ENCODE measurements at places on chromosomes 7 and 10.

GRCh38 chr7:155948845-155949244 is 136.6 kb upstream of the SHH start:
- DNase-seq = no peak

DNA sequence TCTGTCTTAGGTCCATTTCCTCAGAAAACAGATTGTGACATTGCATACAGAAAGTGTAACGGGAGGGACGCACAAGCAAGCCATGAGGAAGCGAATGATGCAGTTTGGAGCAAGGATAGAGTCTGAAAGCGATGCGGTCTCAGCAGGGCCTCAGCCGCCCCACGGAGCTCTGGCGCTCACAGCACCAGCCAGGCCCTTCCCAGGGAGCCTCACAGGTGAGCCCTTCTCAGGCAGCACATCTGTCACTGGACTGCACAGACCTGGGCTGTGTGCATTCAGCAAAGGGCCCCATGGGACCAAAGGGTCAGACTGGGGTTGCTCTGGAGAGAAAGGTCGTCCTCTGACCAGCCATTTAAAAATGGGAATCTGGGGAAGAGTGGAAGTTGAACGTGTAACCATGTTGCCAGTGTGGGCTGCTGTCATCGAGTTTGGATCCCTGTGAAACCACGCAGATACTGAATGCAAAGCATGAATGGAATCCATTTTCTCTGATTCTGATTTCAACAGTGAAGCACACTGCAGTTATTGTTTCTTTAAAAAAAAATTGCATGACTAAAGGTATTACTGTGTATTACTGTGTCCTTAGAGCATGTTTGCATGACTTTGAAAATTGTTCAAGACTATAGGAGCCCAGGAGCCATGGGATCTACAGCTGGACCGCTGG is 350.0 kb upstream of the AKR1E2 start:
- DNase-seq = no peak

- no peak for DNase-seq
These were observed 208.3 kb downstream of the ZMYND11 start for GRCh38 chr10:343231-344220.

- no peak for DNase-seq
These were observed 427.1 kb downstream of the TFEC start for GRCh38 chr7:115603416-115603815.

GRCh38 chr7:106405697-106406141 is 120.9 kb upstream of the NAMPT start:
- no peak for DNase-seq

DNA sequence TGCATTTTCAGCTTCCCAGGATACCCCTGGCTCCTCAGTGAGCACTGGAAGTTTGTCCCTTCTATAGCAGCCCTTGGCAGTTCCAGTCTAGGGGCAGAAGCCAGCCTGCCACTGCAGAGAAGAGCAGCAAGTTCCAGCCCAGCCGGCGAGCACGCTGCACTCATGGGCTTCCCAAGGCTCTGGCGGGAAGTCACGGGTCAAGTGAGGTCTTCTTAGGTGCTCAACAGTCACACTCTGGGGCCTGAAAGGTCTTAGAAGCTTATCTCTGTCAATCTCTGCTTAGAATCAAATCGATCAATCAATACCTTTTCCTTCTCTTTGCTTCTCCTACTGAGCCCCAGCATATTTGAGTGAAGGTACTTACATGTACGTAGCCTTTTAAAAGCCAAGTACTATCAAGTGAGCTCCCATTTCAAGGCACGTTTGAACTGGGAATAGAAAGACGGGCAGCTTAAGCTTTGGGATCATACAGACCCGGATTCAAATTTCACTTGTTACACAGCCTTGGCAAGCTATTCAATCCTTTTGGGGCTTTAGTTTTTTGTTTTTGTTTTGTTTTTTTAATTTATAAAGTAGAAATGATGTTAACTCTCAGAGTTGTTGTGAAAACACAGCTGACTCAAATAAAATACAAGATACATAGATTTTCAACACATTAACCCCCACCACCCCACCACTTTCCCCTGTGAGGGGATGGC is 152.6 kb upstream of the KLF14 start:
- no peak for DNase-seq

- DNase-seq = no peak
These were observed 20.4 kb downstream of the ERCC6 start for GRCh38 chr10:49518566-49518965.

DNA sequence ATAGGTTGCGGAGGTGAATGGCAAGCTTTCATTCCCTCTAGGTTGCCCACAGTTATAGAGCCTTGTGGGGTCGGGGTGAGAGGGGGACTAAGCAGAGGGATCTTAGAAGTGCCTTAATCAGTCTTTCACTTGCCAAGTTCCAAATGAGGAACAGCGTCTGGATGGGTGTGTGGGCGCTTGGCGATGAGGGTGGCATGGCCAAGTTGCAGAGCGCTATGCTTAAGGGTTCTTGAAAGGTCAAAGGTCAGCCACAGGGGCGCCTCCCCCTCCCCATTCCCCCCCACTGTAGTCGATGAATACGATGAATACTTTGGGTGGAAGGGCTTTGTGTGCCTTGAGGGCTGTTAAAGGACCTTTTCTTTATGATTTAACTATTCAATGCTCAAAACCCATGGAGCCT is 185.0 kb downstream of the TCF7L2 start:
- no peak for DNase-seq

DNA sequence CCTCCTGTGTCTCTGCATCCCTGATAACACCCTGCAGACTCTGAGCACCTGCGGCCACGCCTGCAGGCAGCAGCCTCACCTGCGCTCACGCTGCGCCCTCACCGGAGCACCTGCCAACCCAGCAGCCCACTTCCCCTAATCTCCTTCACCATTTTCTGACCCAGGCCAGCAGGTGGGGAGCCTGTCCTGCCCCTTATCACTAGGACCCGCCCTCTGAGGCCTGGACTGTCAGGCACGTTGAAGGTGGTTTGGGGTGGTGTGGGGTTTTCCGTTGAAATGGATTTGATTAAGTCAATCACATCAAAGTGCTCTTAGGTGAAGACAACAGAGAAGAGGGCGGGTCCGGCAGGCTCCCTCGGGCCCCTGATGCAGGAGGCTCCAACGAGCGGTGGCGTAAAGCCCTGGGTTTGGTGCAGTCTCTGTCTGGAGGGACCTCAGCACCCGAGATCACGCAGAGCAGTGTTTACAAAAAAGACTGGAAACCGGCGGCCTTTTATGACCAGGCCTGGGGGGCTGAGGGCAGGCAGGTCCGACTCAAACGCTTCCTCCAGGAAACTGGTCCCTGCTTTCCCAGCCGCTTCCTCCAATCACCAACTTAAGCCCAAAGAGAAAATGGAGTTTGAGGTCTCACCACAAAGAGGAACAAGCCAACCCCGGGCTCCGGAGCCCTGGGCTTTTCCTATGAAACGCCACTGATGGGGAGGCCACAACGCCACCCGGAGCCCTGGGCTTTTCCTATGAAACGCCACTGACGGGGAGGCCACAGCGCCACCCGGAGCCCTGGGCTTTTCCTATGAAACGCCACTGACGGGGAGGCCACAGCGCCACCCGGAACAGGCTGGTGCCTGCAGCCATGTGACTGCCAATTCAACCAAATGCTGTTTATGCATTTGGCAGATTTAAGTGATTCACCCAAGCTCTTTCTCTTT is 45.5 kb downstream of the DPYSL4 start:
- DNase-seq = peak; percentile 26

DNA sequence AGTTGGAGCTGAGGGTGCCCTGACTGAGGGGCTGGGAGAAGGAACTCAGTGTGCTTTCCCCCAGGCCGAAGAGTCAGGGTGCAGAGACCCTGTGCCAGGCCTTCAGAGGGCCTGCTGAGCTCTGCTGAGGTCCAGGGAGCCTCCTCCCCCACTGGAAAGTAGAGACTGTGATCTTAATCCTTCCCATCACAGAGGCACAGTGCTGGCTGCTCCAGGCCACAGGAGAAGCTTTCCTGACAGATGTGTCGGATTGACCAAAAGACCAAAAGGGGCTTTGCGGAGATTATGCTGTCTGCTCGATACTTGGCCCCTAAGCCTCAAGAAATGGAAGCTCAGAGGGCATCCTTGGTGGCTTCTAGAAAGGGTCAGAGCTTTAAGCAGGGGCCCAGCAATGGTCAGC is 32.9 kb upstream of the BTRC start:
- no peak for DNase-seq

GRCh38 chr7:77393261-77393660 is 22.9 kb downstream of the GSAP start:
- DNase-seq = peak; percentile 52

DNA sequence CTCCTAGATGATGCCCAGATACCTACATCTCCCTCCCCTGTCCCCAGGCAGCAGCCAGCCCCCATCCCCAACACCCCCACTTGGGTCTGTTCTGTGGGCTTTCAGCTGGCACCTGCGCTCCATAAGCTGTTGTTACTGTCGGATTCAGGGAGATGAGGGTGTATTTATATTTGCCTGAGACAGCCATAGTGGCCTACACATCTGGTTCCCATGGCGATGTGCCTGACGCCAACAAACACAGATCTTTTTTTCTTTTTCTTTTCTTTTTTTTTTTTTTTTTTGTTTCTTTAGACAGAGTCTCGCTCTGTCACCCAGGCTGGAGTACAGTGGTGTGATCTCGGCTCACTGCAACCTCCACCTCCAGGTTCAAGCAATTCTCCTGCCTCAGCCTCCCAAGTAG is 73.1 kb downstream of the CLIP2 start:
- DNase-seq = no peak

DNA sequence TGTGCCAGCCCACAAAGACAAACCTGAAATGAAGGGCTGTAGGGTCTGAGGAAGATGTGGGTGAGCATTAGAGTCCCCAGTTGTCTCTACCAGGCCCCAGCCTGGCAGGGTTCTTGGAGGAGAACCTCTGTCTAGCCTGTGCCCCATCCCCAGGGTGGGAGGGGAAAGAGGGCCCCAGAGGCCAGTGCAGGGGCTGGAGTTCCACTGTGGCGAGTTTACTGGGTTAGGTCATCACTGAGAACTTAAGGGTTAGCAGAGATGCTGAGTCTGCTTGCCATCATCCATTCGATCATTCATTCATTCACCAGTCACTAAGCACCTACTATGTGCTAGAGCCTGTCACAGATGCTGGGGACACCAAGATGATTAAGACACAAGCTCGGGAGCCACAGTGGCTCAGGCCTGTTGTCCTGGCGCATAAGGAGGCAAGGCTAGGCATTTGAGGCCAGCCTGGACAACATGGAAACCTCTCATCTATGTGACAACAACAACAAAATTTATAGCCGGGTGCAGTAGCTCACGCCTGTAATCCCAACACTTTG is 2.6 kb downstream of the ANKRD2 start:
- no peak for DNase-seq

DNA sequence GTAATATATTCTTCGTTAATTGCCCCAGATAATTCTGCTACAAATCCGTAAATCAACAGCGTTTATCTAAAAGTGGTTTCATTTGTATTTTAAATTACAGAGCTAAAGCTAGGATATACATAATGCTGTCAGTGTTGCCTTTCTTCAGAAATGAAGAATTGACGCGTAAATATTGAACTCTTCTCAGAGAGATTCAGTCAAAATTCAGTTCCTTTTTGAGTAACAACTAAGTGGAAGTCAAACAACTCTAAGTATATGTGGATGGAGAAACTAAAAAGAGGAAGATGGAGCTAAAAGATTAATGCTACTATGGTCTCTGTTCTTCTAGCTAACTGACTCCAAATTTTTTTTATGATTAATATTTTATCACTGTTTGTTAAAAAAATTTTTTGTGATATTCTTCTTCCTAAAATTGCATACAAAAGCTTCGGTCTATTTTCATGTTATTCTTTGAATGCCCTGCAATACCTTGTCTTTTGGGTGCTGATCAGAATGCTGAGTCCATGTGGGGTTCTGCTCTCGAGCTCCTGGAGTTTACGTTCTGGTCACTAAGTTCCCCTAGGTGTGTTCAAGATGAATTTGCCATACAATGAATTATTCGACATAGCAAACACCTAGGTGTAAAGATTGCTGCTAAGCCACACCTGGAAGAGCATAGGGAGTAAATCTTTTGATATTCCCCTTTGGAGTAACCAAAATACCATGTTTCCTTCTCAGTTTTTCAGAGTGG is 20.7 kb downstream of the MDFIC start:
- no peak for DNase-seq

GRCh38 chr10:30384701-30385201 is 35.7 kb upstream of the MTPAP start:
- DNase-seq = no peak

- DNase-seq = no peak
These were observed 1.8 kb upstream of the LDB3 start for GRCh38 chr10:86666538-86666937.

DNA sequence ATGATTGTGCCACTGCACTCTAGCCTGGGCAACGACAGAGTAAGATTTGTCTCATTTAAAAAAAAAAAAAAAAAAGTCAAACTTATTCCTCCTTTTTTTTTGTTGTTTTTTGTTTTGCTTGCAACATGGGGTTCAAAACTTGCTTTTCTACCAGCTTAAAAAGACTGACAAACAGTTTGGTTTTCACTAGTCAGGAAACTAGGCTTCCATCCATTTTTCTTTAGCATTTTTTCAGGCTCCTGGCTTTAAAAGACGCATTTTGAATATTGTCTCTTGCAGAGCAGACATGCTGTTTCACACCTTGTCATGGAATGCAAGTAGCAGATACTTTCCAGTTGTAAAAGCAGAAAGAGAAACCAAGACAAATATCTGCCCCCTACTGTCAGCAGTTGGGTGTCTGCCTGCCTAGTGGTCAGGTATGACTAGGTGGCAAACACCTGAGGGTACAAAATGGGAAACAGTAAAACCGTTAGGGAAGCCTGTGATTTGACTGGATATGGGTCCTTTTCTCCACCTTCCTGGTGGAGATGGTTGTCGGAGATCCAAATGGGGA is 139.9 kb downstream of the CCDC71L start:
- no peak for DNase-seq

- DNase-seq = no peak
These were observed 371.0 kb upstream of the MTPN start for GRCh38 chr7:136348142-136348541.

DNA sequence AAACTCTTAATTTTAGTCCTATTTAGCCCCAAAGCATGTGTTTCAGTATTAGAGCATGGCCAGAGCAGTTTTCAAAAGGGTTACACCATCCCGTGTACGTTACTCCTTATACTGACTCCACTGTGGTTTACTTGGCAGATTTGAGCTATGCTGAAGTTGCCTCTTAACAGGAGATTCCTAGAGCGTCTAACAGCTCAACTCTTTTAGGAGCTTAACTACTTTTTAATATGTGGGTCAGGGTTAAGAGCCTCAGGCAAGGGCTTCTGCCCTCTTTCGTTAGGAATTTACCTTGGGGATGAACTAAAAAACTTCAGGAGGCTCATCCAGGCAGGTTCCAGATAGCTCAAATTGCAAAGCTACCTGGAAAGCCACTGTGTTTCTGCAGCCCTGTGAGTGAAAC is 674.8 kb upstream of the C7orf33 start:
- DNase-seq = no peak

DNA sequence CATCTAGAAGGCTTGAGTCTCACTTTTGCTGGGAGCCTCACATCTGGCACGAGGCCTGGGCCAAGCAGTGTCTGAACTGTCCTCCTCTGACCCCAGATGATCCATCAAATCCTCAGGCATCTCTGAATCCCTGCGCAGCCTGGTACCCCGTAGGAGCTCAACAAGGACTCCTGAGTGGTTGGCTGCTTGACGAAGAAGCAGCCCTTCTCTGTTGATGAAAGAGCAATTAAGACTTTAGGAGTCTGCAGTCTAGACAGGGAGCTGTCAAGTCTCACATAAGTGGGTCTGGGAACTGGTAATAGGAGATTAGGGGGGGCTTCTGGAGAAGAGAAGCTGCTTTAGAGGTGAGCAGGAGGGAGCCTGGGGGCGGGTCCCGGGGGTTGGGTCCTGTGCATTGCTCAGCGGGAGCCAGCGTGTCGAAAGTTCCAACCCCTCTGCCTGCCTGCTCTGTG is 326.0 kb downstream of the RPS24 start:
- no peak for DNase-seq
